Smooth muscle cell of trachea (primary cell): ENCODE measurements at places on chromosomes 7 and 10. TPM values are rescaled to one million over a fixed set of nuclear protein-coding genes. Genes with fewer than 3 reads are reported as not detected.

Gene STEAP2
- 37.7 and 48.5 TPM in 2 replicates for total RNA-seq

Gene CRHR2
- total RNA-seq, result not detected in 2 replicates

Gene UPK3B
- 0.44 TPM in 1 of 2 replicates, not detected in the other for total RNA-seq

Gene DYNC1I1
- 0.66 and 1.9 TPM in 2 replicates for total RNA-seq

Gene CDC14C
- total RNA-seq, result 0.15 and 0.17 TPM in 2 replicates

Gene CFAP70
- 0.87 and 1.7 TPM in 2 replicates for total RNA-seq

Gene SUN3
- not detected in 2 replicates for total RNA-seq

Gene LIPJ
- total RNA-seq, result 0.17 TPM in 1 of 2 replicates, not detected in the other

Gene SVIL
- total RNA-seq, result 87.1 and 261 TPM in 2 replicates

Gene AQP1
- total RNA-seq, result 0.29 and 1.5 TPM in 2 replicates

Gene RPP38
- 15.1 and 15.5 TPM in 2 replicates for total RNA-seq

Gene CLDN15
- total RNA-seq, result 4.4 and 5.8 TPM in 2 replicates

Gene PAOX
- 9.6 and 12.1 TPM in 2 replicates for total RNA-seq

Gene PANK1
- total RNA-seq, result 7.1 and 11.6 TPM in 2 replicates

Gene PLEKHS1
- under 0.01 TPM in 1 of 2 replicates, not detected in the other for total RNA-seq

Gene MCM10
- total RNA-seq, result 0.99 and 6.0 TPM in 2 replicates

Gene SLC13A1
- total RNA-seq, result not detected in 2 replicates

Gene FAM25A
- not detected in 2 replicates for total RNA-seq

Gene ZNF12
- 18.9 and 19.6 TPM in 2 replicates for total RNA-seq

Gene ETV1
- total RNA-seq, result 19.2 and 45.4 TPM in 2 replicates

Gene GIMAP6
- 0.15 TPM in 1 of 2 replicates, not detected in the other for total RNA-seq

Gene ANXA7
- total RNA-seq, result 170 and 191 TPM in 2 replicates

Gene GNGT1
- total RNA-seq, result not detected in 2 replicates

Gene MEOX2
- total RNA-seq, result 0.83 and 6.1 TPM in 2 replicates

Gene ZNF853
- 0.15 and 1.5 TPM in 2 replicates for total RNA-seq

Gene KLLN
- total RNA-seq, result 0.73 and 1.2 TPM in 2 replicates

Gene ITGA8
- 1.7 and 5.8 TPM in 2 replicates for total RNA-seq

Gene FAS
- 80.9 and 85.7 TPM in 2 replicates for total RNA-seq

Gene EPC1
- 14.7 and 19.8 TPM in 2 replicates for total RNA-seq

Gene TBATA
- not detected in 2 replicates for total RNA-seq

Gene UBN2
- 5.3 and 8.1 TPM in 2 replicates for total RNA-seq
